Breast epithelium (tissue), 4 donors: ENCODE measurements at places on chromosomes 2 and 18.

GRCh38 chr2:220653776-220654175 lies 918.3 kb downstream of the EPHA4 start:
- no peak for DNase-seq

DNA sequence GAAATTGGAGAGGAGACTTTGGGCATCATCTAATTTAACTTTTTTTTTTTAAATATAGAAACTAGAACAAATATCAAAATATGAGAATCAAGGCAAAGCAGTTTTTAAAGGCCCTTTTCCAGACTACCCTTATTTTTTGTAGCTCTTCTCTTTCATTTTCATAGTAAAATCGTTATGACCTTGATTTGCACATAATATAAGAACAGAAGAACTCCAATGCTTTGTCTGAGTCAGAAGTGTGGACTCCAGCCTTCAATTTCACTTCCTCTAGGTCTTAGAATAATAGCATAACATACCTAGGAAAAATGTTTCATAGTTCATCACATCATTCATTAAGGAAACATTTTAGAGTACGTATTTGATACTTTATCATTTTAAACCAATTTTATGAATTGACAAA lies 74.4 kb downstream of the ANKRD12 start:
- DNase-seq, result no peak

DNA sequence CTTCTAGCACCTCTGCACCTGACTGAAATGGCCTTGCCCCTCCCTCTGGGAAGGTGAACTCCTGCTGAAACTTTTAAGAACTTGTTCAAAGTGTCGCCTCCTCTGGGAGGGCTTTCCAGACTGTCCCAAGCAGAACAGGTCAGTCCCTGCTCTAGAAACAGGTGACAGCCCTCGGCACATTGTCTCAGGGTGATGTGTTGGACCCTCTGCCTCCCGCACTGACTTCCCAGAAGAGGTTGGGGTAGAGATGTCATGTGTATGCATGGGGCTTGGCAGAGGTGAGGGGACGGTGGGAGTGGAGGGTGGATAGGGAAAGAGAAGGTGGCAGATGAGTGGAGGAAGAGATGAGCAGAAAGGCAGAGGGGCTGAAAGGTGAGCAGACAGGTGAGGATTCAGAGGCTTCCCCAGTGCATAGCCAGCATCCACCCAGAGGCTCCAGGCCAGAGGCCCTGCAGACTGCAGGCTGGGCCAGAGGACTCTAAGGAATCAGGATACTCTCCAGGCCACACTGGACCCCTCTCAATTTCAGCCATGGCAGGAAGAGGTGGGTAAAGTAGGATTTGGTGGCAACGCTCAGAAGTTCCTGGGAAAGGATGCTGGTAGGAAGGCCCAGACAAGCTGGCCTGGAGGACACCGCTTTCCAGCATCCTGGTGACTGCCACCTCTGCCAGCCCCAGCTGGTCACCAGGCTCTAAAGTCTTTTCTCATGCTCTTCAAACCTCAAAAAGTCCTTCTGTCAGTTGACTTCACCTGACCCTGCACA lies 24.8 kb upstream of the TNS1 start:
- no peak for DNase-seq

GRCh38 chr2:54864727-54865126 lies 141.3 kb downstream of the EML6 start:
- no peak for DNase-seq

DNA sequence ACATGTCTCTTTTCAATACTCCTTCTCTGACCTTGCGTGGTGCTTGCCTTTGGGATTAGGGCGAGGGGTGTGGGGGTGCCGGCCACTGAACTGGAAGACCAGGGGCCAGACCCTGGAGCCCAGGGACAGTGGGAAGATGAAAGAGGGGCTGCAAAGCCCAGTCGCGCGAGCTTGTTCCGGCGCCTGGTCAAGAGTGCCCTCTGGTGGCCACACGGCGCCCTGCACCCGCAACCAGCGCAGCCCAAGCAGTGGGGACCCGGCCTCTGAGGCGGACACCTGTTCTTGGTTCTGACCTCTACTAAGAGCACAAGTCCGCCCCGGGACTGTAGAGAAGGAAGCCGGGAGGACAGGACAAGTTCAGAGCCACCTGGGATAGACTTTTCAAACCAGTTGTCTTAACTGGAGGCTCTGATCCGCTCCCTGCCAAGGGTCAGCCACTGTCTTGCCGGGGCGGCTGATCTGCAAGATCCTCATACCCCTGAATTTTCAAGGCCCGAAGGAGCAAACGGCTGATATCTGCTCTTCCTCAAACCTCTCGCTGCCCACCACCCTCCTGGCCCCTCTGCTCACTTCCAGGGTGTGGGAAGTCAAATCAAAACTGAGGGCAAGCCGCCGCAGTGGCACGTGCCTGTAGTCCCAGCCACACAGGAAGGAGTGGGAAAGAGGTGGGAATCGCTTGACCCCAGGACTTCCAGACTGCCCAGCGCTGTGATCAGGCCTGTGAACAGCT lies 14.9 kb upstream of the MSH6 start:
- peak; percentile 61 for DNase-seq
